Tibial nerve (tissue), 4 donors: ENCODE measurements at places on chromosomes 4 and X. TPM values are rescaled to one million over a fixed set of nuclear protein-coding genes. Genes with fewer than 3 reads are reported as not detected.

GCNA gene
- 2.8 TPM for total RNA-seq

TMPRSS11F gene
- not detected for total RNA-seq

DNA sequence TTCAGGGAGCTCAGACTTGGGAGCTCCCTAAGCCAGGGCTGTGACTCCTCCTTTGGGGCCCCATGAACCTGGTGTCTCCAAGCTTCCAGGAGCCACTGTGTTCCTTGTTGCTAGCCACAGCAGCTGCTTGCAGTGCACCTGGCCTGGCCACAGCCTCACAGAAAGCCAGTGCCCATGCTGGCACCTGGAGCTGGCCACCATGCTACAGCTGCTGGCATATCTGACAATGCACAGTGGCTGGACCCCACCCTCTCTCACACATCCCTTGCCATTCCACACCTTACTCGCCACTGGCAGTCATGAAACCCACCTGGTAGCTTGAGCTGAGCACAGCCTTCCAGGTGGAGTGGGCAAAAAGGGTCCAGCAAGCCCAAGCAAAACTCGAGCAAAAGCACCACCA lies 441.7 kb downstream of the ARAP2 start:
- DNase-seq, result no peak

GRCh38 chrX:23514082-23514481 lies 153.2 kb upstream of the PRDX4 start:
- DNase-seq, result no peak

DNA sequence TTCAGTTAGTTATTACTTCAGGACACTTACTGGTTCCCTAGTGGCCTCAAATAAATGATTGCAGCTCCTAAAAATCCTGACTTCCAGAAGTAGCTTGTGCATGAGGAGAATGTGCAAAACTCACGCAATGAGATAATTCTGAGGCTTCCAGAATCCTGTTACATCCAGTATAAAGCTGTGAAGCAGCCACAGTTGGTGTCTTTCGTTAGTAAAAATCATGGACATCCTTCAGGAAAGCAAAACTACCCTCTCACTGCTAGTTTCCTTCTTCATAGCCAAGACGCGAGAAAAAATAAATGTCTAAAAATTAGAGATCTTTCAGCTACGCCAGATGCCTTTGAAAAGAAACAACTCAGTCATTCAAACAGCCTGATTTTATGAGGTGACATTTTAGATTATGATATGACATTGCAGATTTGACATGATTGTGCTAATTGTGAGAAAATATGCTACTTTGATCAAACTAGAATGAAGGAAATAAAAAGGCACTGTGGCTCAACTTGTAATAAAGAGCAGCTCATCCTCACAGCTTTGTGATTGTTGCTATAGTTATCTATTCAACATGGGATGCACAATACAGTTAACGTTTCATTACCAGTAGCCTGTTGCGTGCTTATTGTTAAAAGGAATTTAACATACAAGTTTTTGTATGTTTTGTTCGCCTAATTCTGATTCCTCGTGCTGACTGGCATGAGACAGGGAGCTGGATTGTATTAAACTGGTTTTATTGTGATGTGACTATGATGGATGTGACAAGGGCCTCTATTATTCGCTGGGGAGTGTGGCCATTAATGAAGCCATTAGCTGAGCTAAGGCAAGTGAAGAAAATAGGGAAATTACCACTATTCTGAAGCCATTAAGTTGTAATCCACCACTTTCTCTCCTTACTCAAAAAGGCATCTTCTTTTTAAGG lies 40.5 kb downstream of the AFF2 start:
- DNase-seq, result no peak
